ENCODE measurements at places on chromosomes 12 and 14. TPM values are rescaled to one million over a fixed set of nuclear protein-coding genes. Genes with fewer than 3 reads are reported as not detected.

DNA sequence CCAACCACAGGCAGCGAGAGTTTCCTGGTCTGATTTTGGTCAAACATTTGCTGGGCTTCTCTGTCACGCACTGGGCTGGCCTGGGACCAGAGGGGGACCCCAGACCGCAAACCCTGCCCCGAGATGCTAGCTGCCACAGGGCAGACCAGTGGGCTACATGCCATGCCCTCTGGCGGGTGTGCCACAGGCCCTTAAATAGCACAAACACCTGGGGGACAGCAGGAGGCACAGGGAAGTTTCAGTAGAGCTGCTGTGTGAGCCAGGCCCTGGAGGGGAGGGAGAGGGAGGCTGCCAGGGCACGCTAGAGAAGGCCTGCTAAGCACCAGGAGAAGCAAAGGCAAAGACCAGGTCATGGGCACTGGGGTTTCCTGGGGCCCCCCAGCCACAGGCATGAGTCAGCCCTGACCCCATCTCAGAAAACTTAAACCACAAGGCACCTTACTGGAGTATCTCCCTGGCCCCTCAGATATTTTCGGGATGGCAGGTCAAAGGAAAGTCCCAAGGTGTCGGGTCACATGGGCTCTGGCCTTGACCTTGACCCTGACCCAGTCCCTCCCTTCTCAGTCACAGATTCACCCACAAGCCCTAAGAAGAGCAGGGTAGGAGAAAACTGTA lies 29.2 kb downstream of the ITPK1 start:
- DNase-seq: no peak

DNA sequence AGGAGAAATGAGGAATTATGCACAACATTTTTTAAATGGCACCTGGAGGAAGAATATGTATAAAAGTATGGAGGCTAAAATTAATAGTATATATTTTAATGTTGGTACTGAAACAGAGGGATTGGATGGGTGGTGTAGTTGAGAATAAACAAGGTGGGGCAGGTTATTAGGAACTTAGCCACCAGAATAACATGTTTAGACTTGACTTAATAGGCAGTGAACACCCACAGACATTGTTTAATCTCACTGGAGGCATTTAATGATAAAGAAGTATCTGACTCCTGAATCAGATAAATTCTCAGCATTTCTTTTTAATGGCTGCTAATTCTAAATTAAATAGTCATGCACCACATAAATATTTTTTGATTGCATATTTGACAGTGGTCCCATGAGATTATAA lies 139.7 kb downstream of the CNTN1 start:
- no peak for DNase-seq

DNA sequence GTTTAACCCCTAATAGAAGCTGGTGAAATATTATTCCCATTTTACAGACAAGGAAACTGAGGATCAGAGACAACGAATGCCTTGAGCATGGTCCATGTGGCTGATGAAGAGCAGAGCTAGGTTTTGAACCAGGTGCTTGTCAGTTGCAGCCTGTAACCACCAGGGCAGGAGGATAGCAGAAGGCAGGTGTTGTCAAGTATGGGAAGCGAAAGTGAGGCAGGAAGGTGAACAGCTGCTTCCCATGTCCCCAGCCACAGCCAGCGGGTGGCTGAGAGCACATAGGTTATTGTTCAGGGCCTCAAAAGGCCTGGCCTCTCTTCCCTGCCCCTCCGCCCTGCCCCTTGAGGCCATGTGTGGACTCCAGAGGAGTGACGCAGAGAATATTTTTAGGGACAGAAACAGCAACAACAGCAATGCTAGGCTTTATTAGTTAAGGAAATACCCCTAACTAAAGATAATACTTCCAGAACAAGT lies 39.6 kb downstream of the IQSEC3 start:
- DNase-seq: no peak

GRCh38 chr12:131113568-131114270 lies 160.0 kb downstream of the ADGRD1 start:
- DNase-seq: no peak

MYF6 gene
- polyA plus RNA-seq: 3.5 TPM

IRAK3 gene
- polyA plus RNA-seq: 3.2 TPM
